Renal pelvis (tissue), 12 donors: ENCODE measurements at places on chromosomes 5 and 9.

DNA sequence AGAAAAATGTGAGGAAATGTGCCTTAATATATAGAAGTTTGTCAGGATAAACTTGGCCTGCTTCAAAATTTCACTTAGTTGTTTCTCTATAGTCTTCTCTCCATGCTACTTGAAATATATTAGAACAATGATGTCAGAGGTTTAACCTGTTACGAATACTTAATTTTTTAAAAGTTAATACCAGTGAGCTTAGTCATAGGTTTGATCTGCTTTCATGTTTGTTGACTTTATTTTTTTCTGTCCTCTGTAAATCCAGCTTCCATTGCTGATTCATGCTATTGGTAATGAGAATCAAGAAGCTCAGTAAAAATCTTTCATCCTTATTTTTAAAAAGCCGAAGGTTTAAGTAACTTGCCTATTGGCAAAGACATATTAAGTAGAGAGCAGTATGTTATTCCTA lies 27.9 kb downstream of the BDP1 start:
- DNase-seq, result no peak

- DNase-seq, result no peak
These were observed 55.7 kb upstream of the BOD1 start for GRCh38 chr5:173672166-173672565.

- no peak for DNase-seq
These were observed 300.8 kb upstream of the MSX2 start for GRCh38 chr5:174423558-174423957.

- DNase-seq, result no peak
These were observed 104.0 kb downstream of the MTX3 start for GRCh38 chr5:79886925-79887655.

DNA sequence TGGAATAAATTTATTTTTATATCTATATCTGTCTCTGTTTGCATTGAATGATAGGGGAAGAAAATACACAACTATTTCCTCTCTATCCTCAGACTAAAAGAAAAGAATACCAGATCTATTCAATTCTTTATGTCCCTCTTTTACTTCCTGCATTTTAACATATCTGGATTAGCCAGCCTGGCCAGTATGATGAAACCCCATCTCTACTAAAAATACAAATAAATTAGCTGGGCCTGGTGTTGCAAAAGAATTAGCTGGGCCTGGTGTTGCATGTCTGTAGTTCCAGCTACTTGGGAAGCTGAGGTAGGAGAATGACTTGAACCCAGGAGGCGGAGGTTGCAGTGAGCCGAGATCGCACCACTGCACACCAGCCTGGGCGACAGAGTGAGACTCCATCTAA lies 182.0 kb downstream of the LURAP1L start:
- DNase-seq, result no peak

GRCh38 chr5:27788184-27788583 lies 749.8 kb upstream of the CDH9 start:
- no peak for DNase-seq

- no peak for DNase-seq
These were observed 188.7 kb downstream of the HSPA4 start for GRCh38 chr5:133240425-133241091.

- DNase-seq, result no peak
These were observed 2318.6 kb upstream of the ACO1 start for GRCh38 chr9:30065888-30066287.
